ENCODE measurements at places on chromosomes 5 and 9.

- DNase-seq: no peak
Observed at GRCh38 chr5:145587710-145588109, 247.4 kb downstream of the PRELID2 start.

GRCh38 chr5:137760719-137761516 is 6.8 kb upstream of the HNRNPA0 start:
- DNase-seq: no peak

- DNase-seq: no peak
Observed at GRCh38 chr5:115274584-115274983, 11.9 kb upstream of the PGGT1B start.

GRCh38 chr5:91219803-91220371 is 163.2 kb downstream of the ARRDC3 start:
- DNase-seq: no peak

GRCh38 chr9:135213566-135213965 is 126.1 kb downstream of the OLFM1 start:
- no peak for DNase-seq

- no peak for DNase-seq
Observed at GRCh38 chr9:21326526-21327139, 8.6 kb downstream of the KLHL9 start.

DNA sequence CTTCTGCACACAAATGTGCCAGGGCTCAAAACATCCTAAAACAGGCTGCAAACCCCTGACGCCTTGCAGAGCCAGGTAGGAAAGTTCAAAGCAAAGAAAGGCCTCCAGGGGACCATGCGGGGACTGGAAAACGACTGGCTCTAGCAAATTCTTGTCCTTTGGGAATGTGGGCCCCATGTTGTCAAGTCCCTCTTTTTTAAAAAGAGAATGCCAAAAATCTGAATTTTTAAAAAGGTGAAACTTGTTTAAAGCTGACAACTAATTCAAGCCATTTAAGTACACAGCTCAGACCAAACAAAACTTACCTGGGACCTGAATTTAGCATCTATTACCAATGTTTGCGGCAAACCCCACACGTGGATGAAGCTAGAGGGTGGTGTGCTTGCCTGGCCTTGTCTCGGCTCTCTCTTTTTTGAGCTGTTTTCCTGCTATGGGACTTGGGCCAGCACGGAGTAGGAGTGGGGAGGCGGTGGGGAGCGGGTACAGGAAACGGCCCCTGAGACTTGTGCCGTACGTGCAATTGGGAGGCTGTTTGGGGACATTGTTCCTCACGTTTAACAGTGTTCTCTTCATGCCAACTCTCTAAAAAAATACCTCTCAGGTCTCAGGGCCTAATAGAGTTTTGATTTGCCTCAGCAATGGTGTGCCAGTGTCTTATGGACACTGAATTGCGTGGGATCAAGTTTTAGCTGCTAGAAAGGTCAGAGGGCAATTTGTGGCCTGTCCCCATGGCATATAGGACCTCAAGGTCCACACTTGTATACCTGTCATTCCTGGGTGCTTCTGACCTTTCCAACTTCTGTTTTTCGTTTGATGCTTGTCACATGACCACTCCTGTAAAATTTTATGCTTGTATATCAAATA is 15.1 kb upstream of the PHF19 start:
- no peak for DNase-seq

- DNase-seq: no peak
Observed at GRCh38 chr9:126519660-126520420, 93.9 kb upstream of the LMX1B start.

GRCh38 chr5:18102733-18103132 is 468.5 kb downstream of the TAF11L14 start:
- no peak for DNase-seq

DNA sequence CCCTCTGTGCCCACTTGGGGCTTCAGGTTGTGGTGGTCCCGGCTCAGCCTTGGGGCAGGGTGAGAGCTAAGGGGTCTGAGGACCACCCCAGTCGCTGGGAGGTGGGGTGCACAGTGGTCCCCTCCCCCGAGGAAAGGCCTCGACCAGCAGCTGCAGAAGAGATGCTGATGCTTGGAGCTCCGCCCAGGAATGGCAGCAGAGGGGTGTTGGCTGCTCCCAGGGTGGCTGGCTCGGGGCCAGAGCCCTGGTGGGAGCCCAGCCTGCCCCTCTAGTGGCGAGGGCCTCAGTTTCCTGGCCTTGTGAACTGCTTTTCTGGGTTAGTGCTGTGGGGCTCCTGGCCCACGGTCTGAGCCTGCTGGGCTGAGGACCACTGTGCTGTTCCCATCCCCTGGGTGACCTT is 1.2 kb downstream of the DIPK1B start:
- DNase-seq: peak; percentile 72

GRCh38 chr9:34547960-34548611 is 25.3 kb upstream of the ENHO start:
- peak; percentile 81 for DNase-seq

DNA sequence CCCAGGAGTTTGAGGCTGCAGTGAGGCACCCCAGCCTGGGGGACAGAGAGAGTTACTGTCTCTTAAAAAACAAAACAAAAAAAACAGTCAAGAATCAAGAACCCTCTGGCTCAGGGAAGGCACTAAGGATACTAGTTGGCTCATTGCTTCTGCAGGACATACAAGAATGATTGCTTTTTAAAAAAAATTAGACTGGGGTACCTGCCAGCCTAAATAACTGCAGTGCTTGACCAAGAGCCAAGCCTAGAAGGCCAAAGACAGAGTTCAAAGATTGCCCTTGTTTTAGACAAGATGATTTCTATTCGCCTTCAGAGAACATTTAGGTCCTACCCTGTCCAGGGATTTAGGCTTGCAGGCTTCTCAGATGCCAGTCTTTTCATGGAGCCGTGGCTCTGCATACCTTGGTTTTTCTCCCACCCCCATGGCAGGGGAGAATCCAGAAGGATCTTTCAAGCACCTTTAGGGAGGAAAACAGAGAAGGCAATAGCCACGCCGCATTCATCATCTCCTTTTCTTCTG is 93.7 kb upstream of the IL6ST start:
- DNase-seq: no peak

DNA sequence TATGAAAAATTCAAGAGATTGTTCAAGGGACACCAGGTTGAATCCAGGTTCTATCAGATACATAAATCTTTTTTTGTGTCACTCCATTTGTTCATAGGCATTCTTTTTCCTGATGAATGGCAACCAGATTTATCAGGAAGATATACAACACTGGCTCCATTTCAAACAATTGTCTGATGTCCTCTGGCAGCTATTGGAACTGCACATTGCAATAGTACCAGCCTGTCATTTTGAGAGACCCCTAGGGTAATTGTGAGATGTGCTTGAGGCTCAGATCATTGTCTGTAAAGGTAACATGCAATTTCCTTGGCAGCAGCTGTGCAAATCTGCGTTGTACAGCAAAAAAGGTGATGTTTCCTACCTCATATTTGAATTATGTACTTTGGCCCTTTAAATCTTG is 25.9 kb downstream of the KCTD16 start:
- DNase-seq: no peak

DNA sequence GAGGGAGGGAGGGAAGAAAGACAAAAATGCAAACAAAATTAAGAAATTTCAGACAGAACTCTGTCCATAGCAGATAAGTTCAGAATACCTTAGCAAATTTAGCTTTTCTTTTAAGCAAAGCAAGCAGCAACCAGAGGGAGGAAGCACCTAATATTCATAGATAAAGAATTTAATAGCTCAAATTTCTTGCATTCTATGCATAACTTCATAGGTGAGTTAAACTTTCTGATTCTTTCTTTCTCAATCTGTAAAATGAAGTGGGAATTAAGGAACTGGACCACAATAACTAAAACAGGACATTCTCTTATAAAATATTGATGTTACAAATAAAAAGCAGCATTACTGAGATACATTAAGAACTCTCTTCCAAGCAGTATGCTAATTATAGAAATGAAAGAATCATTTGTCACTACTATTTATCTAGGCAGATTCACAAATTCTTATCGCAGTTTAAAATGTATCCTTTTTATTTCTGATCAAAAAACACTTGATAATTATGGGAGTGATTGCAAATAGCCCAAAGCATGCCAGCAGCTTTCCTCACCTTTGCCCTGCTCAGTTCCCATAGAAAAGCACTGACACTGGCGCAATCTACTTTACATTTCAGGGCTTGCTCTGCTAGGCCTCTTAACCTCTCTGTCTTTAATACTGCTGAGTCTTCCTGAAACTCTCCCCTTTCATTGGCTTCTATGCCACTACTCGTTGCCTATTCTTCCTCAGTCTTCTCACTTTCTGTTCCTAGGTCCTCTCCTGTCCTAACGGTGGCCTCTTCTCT is 341.8 kb downstream of the PIK3R1 start:
- no peak for DNase-seq

DNA sequence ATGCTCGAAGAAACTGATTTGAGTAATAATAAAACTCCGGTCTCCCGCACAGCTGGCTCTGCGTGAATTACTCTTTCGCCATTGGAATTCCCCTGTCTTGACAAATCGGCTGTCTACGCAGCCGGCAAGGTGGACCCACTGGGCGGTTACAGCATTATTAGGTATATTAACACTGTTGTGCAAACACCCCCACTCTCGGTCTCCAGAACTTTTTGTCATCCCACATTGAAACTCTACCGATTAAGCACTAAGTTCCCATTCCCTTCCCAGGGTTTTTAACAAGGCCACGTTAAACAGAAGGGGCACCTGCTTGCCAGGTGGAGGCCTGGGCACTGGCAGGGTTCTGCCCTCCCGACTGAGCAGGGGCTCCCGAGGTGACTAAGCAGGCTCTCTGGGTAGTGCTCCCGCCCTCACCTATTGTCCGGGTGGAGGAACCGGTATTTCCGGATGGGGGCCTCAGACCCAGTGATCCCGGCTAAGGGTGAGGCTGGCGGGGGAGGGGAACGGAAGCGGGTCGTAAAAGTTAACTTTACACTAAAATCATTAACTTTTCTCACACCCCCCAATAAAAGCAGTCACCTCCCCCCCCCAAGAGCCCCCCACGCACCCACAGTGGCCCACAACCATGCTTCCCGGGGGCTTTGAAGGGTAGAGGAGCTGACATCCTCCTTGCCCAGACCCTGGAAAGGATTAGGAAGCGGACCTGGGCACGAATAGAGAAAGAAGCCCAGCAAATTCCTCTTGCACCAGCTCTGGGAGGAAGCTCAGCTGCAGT is 53.5 kb upstream of the TJP2 start:
- DNase-seq: peak; percentile 34

DNA sequence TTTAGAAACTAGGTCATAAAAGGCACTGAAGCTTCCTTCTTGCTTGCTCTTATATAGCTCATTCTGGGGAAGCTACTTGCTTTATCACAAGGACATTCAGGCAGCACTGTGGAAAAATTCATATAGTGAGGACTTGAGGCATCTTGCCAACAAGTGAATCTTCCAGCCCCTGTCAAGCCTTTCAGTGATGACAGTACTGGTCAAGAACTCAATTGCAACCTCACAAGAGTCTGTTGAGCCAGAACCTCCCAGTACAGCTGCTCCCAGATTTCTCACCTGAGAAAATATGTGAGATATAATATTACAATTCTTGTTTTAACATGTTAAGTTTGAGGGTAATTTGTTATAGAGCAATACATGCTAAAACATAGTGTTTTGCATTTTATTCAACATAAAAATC is 2011.0 kb upstream of the NUDT12 start:
- DNase-seq: no peak

- no peak for DNase-seq
Observed at GRCh38 chr9:99978221-99978620, 71.8 kb downstream of the STX17 start.

DNA sequence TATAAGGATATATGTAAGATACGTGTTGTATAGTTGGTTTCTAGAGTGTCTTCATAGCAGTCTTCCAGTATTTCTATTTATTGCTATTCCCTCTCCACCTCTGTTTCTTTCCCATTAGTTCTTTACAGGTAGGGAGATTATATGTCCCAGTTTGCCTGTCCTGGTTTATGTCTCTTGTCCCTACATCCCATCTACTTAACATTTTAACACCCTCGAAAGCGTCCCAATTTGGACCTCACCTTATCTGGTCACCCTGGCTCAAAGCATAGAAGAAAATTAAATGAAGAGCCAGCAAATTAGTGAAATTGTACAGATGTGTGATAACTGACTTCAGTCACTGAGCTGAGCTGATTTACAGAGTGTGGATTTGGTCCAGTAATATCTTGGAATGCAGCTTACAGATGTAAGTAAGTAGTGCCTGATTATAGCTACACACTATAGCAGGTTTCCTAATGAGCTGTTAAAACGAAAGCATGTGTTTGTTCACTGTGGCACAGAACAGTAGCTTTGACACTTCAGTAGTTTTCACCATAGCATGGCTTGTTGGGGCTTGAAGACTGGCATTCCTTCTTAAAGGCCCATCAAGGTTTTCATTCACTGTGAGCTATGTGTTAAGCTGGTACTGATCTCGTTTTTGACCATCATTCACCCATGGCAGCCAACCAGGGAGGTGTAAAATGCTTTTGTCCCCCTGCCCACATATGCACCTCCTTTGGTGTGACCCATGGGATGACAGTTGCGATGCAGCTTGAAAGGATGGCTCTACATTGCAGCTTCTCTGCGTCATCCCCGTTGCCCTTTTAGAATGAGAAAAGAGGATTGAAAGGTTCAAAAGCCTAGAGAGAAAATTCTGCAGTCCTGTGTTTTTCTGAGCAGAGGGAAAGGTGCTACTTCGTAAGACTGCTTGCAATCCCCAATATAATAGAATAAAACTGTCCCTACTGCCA is 192.1 kb upstream of the DMRT1 start:
- DNase-seq: no peak

GRCh38 chr5:175805256-175806011 is 65.9 kb upstream of the CPLX2 start:
- DNase-seq: no peak

GRCh38 chr9:86200599-86201162 is 58.8 kb downstream of the C9orf153 start:
- DNase-seq: no peak

GRCh38 chr9:126942399-126942798 is 27.8 kb downstream of the RALGPS1 start:
- DNase-seq: no peak

DNA sequence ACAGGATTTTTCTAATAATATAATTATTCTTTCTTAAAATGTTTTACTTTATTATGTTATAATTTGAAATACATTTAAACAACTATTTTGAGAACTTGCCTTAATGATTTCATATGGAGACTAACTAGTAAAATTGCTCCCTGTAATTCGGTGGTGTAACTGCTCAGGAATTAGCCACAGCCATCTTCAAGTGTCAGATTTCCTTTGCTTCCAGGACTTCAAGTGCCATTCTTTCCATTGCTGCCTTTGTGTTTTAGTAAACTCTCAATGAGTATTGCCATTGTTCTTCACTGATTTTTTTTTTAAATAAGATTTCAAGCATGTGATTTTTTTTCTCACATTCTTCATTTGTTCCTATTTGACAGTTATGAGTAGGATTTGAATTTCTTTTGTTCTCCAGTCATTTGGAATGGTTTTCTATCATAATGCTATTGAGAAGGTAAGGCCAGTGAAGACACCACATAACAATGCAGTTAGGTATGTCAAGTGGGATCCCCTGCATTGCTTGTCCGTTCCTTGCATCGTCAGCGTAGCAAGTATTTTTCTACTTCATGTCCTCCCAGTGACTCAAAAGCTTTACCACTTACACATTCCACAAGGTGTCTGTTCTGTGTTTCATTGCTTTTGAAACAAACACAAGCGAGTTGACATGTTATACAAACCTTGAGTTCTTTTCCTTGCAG is 83.7 kb downstream of the LNPEP start:
- DNase-seq: no peak
